GM19239 (cell line): ENCODE measurements at places on chromosomes 12 and 14.

- DNase-seq, result no peak
Observed at GRCh38 chr12:76238688-76239087, 109.5 kb downstream of the BBS10 start.

GRCh38 chr12:15605881-15606590 is 183.2 kb downstream of the EPS8 start:
- DNase-seq, result no peak

DNA sequence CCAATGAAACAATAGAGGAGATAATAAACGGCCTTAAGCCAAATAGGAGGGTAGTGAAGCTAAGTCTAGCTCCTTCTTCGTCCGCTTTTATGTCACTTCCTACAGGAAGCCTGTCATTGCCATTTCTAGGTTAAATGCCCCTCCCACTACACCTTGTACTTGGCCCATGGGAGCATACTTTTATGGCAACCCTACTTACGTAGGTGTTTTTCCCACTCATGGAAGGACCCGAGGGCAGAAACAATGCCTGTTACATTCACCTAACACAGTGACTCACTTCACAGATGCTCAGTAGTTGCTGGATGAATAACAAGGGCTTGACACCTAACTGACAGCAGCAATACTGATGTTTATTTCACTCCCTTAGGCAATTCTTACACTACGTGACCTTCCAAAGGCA is 44.5 kb downstream of the ALKBH1 start:
- DNase-seq, result no peak

DNA sequence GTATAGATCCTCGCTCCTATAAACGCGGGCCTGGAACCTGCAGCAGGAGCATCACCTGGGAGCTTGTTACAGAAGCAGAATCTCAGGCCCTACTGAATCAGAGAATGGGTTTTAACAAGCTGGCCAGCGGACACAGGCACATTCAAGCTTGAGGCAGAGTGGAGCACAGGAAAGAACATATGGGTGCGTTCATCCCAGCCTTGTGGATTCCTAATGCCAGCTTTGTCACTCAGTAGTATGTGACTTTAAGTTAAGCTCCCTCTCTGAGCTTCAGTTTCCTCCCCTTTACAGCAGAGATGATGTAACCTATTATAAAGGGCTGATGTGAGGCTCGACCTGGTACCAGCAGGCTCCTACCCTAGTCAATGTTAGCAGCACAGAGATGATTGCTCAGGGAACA is 204.9 kb downstream of the ZFP36L1 start:
- no peak for DNase-seq

DNA sequence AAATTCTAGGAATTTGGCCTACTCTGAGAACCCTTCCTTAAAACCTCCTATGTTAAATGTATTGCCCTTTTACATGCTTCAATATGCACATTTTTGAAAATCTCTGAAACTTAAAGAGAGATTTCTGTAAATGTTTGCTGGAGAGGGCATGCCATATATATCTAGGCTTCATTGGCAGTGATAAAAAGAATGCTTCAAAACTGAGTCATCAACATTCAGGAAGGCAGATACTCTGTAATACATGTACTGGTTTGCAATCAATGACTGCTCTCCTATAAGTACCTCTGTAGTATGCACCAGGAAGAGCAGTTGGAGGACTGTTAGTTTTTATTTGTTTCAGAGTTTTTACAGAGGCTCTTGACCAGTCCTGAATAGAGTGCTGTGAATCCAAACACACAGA is 739.9 kb downstream of the SLC16A7 start:
- no peak for DNase-seq

DNA sequence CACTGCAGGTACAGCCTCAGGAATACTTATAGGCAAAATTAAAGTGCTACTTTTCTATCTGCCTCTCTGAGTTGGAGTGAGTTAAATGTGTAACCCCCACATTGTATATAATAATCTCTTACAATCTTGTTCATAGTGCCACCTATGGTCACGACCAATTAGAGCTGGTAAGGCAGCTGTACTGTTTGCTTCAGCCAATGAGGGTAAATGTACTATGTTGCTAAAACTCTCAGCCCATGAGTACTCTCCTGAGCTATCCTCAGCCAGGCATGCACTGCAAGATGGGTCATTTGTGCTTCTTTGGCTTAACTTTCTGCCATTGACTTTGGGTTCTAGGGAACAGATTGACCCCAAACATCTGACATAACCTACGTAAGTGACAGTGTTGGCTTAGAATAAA is 15.0 kb upstream of the MDM2 start:
- DNase-seq, result peak; percentile 31

- no peak for DNase-seq
Observed at GRCh38 chr14:74402401-74403251, 23.4 kb downstream of the SYNDIG1L start.

GRCh38 chr12:93122569-93123091 is 193.5 kb upstream of the EEA1 start:
- DNase-seq, result no peak

- DNase-seq, result no peak
Observed at GRCh38 chr12:108295641-108296040, 43.5 kb downstream of the CMKLR1 start.

GRCh38 chr12:18145924-18146323 is 55.9 kb upstream of the RERGL start:
- no peak for DNase-seq

DNA sequence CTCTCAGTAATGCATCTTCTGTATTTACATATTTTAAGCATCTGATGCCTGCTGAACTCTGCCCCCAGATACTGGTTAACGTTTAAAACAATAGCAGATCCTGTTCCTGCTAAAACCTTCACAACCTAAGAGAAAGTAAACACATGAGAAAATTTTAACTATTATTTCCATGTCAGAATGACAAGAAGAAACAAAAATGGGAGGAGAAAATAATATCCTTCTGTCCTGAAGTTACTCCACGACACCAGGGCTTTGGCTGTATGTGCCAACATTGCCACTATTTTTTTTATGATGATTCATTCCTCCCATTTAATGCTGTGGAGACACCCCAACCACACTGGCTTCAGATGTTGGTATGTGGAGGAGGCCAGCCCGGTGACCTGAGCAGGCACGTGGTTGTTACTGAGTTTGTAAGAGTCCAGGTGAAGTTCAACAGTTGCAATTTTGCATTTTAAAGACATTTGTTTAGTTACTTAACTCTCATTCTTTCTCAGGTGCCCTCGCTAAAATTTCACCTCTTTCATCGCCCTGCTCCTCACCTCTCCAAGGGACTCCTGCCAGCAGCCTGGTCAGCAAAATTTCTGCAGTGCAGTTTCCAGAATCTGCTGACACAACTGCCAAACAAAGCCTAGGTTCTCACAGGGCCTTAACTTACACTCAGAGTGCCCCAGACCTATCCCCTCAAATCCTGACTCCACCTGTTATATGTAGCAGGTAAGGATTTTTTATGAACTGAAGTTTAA is 65.5 kb upstream of the SLCO1C1 start:
- no peak for DNase-seq

- no peak for DNase-seq
Observed at GRCh38 chr14:77526266-77526665, 27.6 kb upstream of the ISM2 start.

DNA sequence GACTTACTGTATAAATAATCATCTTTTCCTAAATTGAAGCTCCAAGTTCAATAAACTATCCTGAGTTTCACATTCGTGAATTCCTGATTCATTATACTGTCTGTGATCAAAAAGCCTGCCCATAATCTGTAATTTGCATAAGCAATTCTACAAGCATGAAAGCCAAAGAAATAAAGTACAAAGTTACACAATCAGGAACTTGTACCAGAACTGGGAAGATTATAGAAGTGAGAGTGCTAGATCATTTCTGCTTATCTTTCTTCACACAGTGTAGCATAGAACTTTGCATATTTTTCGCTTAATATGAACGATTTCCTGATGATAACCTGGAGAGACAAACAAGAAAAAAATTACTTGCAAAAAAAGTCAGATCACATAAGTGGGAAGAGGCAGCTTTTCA is 308.2 kb downstream of the C12orf50 start:
- DNase-seq, result no peak

DNA sequence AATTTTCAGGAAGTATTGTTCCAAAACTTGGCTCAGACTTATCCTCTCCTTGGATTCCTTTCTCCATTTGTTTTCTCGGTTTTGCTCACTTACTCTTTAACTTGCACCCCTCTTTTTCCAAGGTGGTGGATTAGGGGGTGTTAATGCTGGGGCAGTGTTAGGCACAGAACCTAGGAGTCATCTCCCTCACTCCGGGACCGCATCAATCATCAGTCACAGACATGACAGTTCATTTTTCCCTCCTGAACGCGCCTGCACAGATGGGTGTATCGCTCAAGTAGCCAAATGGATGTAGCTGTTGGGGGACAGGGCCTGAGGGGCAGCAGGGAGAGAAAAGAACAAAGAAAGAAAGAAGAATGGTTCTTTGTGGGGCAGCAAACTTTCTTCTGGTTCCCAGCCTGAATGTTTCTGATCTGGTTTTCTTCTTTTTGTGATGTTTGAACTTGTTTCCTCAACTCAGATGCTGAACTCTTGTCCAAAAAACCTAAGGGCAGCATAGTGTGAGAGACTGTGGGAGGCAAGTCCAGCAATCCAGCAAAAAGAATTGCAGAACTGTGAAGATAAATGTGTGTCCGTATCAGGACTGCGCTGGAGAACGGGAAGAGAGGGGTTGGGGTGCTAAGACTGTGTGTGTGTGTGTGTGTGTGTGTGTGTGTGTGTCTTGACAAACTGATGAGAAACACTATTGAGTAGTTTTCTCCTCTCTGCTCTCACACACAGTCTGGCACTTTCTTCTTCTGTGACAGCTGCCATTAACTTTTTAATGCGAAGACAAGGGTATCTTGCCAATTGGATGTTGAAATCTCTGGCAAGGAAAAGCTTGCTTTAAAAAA is 131.1 kb downstream of the FBXL14 start:
- no peak for DNase-seq

DNA sequence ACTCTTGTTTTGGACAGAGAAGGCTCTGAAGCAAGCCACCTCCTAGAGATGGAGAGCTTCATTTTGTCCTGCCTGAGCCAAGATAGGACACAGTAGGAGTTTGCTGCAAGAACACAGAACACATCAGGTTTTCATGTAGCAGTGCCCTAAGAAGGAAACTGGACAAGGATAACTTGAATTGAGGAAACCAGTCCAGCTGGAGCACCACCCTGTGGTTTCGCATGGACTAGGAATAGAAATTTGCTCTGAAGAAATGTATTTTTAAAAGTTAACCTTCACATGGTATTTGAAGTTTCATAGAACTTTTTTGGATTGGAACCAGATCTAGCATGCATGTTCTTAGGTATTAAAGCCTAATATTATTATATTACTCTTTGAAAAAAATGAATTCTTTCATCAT is 68.8 kb downstream of the RERG start:
- no peak for DNase-seq

GRCh38 chr14:27181333-27181732 is 583.5 kb upstream of the NOVA1 start:
- DNase-seq, result no peak

DNA sequence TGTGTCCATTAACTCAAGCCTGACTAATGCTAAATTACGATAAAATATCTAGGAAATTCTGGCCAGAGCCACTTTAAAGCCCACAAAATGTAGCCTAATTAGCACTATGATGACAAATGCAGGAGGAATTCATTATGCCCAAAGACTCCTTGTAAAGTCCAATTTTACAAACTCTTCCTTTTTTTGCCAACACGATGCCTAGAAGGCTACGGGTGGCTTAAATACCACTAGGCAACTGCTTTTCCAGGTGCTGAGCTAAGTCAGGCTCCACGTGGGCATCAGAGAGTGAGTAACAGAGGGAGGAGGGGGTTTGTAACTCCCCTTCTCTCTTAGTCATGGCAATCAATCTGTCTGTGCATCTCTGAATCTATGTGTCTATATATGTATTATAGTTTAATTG is 172.4 kb upstream of the NTF3 start:
- DNase-seq, result no peak

DNA sequence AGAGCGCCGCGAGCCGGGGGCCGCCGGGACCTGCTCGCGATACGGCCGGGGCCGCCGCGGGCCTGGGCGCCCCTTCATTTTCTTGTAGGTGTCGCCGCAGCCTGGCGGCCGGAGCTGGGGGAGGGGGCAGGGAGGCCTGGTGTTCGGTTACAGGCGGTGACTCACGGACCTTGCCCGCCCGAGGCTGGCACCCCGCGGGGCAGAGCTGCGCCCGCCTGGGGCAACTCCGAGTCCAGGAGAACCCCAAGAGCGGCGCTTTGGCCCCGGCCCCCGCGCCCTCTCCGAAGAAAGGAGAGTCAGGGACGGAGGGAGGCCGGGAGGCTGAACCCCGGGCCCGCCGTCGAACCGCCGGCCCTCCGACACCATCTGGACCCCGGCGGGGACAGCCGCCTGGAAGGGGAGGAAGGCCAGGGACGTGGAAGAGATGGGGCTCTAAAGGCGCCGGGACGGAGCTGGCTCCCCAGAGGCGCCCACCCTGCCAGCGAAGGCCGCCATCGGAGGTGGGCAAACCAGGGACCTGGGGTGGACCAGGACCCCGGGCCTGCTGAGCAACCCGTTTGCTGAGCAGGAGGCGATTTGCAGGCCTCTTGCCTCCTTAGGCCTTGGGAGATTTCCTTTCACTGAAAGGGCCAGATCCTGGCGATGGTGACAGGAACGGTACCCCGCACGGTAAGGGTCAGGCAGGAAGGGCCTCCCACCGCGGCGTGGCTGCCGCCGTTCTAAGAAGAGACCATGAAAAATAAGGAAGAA is 843 bp upstream of the NUAK1 start:
- DNase-seq, result no peak

DNA sequence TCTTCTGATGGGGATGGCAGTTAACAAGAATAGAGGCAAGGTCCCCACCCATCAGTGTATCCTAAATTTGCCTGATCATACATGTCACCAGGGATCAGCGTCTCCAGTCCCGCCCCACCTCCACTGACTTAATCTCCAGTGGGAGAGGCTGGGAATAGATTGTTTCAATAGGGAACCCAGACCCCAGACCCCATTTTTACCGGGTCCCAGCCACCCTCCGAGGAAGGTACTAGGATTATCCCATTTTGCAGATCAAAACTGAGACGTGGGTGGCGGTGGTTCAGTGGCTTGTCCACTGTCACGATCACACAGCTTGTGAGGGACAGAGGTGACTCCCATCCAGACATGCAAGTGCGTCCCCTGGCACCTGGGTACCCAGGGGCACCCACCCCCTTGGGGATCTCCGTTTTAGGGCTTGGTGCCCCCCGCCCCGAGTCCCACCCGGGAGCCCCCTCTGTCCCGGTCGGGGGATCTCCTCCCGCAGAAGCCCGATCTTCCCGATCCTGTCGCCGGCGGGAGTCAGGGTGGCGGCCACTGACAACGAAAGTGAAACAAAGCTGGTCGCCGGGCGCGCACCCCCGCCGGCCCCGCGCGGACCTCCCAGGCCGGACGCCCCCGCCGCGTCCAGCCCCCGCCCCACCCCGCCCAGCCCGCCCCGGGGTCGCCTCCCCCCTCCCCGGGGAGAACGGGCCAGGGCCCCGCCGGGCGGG is 523 bp downstream of the WSB2 start:
- DNase-seq, result peak; percentile 43

DNA sequence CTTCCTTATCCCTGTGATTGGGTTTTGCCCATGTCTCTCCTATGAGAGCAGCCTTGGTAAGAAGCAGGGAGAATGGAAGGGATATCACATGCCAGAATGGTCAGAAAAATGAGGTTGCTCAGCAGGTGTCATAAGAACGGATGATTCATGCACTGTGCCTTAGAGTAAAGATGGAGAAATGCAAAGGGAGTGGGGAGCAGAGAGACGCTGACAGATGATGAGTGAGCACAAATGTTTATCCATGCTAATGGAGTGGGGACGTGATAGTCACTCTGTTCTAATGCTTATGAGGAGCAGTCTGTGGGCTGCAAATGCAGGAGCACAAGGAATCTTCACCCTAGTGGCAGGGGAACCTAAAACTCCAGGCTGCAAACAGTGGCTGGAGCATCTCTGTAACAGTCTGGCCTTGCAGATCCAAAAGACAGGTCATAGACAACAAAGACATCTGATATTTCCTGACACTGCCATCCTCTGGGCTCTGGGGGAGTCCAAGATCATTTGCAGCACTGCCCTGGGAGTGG is 243.2 kb downstream of the CACNA1C start:
- no peak for DNase-seq
